Osteoblast (primary cell): ENCODE measurements at places on chromosomes 6 and 20. TPM values are rescaled to one million over a fixed set of nuclear protein-coding genes. Genes with fewer than 3 reads are reported as not detected.

The ARMH2 gene
- not detected in 2 replicates for total RNA-seq

The EGFL8 gene
- total RNA-seq, result 0.29 and 0.36 TPM in 2 replicates

The LRRN4 gene
- not detected in 2 replicates for total RNA-seq

The TGM2 gene
- 78.2 and 137 TPM in 2 replicates for total RNA-seq

The GRM1 gene
- under 0.01 TPM in 2 replicates for total RNA-seq

The SPATS1 gene
- total RNA-seq, result not detected in 2 replicates

The SLC16A10 gene
- under 0.01 TPM in 1 of 2 replicates, not detected in the other for total RNA-seq

The OVOL2 gene
- total RNA-seq, result not detected in 2 replicates

The SNAI1 gene
- 1.8 and 2.1 TPM in 2 replicates for total RNA-seq

The LAMA2 gene
- total RNA-seq, result 3.5 and 9.4 TPM in 2 replicates

The OPRL1 gene
- 0.59 and 0.72 TPM in 2 replicates for total RNA-seq

The PRRC2A gene
- total RNA-seq, result 49.2 and 52.2 TPM in 2 replicates

- no peak for DNase-seq
Observed at GRCh38 chr6:72977114-72977513, 248.2 kb downstream of the KHDC1L start.

GRCh38 chr20:16408981-16409380 lies 164.3 kb downstream of the KIF16B start:
- DNase-seq, result no peak

- no peak for DNase-seq
Observed at GRCh38 chr20:53668992-53669391, 75.4 kb upstream of the ZNF217 start.

- peak; percentile 85 for DNase-seq
Observed at GRCh38 chr6:170151321-170151771, 139.5 kb downstream of the DLL1 start.

DNA sequence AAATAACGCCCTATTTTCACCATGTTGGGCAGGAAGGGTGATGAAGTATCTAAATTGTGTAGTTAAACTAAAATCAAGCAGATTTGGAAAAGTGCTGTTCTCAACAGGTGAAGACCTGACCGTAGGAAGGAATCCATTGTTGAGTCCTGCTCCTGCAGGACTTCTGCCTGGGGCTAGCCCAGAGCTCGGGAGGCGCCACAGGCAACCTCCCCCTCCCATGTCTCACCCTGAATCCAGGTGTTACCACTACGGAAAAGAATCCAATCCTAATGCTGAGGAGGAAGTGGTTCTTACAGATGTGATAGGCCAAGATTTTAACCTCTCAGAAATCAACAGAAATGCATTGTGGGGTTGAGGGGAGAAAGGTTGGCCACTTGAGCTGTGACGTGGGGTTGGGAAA lies 30.2 kb downstream of the RAB22A start:
- no peak for DNase-seq

DNA sequence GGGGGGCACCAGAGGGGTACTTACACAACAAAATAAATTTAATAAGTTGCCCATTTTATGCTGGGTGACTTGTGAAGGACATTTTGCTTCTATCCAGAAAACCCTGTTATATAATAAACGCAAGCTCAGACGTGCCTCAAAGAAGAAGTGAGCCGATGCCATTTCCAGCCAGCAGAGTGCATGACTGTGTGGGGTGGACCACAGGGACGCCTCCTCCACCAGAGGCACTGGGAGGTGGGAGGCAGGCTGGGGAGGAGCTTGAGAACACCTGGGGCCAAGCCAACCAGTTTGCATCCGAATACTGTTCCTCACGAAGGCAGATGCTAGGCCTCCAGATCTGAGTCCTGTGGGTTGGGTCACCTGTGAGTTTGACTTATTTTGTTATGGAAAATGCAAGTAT lies 363.8 kb downstream of the RNGTT start:
- DNase-seq, result no peak

- no peak for DNase-seq
Observed at GRCh38 chr6:155185544-155185943, 78.3 kb upstream of the CLDN20 start.

- no peak for DNase-seq
Observed at GRCh38 chr6:3245216-3245615, 13.5 kb upstream of the PSMG4 start.

GRCh38 chr6:8743170-8743745 lies 307.9 kb upstream of the SLC35B3 start:
- DNase-seq, result no peak

DNA sequence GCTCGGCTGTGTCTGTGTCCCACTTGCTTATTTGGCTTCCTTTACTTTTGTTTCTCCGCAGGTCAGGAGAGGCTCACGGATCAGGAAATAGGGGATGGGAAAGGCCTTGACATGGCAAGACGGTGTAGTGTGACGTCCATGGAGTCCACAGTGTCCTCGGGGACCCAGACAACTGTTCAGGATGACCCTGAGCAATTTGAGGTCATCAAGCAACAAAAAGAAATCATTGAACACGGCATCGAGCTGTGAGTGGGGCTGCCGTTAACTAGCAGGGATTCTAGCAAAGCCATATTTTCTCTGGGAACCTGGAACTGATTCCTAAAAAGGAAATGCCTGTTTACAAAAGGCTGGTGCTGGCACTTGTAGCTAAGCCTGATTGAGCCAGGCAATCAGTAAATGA lies 54.4 kb downstream of the ARFGEF2 start:
- DNase-seq, result no peak

DNA sequence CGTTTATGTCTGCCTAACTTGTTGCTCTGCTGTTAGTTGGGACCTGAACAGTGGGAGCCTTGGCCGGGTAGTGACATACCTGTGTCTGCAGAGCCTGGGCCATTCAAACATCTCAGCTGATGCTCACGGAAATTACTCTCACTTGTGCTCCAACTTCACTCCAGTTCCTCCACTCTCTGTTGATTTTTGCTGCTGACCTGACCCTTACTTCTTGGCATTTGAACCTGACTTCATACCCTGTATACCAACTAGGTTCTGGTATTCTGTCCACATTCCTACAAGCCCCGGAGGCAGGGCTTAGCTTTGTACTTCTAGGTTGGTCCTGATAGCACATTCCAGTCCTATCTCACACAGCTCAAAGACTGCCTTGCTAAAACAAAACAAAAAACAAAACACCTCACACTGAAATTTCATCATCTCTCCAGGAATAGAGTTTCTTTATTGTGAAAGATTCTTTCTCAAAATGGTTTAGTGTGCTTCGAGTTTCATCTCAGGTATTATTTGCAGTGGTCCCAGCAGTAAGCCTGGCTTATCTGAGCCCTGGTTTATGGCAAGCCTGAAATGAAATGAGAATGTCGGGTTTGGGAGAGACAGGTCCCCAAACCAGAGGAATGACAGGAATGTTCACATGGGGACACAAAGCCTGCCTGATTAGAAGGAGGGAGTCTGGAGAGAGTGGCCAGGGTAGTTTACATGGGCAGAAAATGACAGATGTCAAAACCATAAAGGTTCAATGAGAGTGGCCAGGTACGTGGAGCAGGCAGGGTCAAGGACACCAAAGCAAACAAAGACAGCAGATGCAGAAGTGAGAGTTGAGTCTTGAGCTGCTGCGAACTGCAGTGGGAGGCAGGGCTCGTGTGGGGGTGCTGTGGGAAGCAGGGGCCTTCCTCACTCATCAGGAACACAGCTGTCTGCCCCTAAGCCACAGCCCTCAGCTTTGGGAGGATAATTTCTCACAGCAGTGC lies 174.2 kb upstream of the HDAC2 start:
- DNase-seq, result no peak

DNA sequence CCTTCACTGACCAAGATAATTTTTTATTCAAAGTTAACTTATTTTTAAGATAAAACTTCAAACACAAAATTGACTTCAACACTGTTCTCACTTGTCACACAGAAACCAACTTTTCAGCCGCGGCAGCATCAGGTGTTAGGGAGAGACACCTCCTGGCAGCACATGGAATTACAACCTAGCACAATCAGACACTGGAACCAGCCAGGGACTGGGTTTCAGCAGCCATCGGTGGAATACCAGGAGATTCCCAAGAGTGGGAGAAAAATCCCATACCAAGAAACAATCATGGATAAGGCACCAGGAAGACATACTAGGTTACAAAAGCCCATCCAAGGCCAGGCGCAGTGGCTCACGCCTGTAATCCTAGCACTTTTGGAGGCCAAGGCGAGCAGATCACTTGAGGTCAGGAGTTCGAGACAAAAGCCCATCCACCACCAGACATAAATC lies 70.0 kb downstream of the SNX5 start:
- DNase-seq, result peak; percentile 89

GRCh38 chr20:18739751-18740166 lies 73.8 kb upstream of the SCP2D1 start:
- DNase-seq, result no peak

GRCh38 chr20:58577139-58577806 lies 62.1 kb upstream of the APCDD1L start:
- DNase-seq, result no peak

DNA sequence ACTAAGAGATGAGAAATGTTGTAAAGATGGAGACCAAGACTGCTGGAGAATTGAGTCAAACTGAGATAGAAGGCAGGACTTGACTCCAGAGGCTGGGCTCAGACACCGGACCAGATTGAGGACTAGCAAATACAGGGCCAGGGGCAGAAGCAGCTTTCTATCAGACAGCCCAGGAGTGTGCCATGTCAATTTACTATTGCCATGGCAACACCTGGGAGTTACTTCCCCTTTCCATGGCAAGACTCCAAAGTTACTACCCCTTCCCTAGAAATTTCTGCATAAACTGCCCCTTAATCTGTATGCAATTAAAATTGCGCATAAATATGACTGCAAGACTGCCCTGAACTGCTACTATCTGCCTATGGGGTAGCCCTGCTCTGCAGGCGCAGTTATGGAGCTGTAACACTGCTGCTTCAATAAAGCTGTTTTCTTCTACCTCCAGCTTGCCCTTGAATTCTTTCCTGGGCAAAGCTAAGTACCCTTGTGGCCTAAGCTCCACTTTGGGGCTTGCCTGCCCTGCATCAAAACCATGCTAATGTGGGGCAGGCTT lies 90.1 kb upstream of the EDN1 start:
- DNase-seq, result no peak

GRCh38 chr6:170290296-170291128 lies at the start of gene DLL1:
DLL1 (minus strand) TSS chr6:170291078; CDS start chr6:170290139, 939 bp downstream.
- DNase-seq, result peak; percentile 93

- no peak for DNase-seq
Observed at GRCh38 chr20:22515264-22515663, 69.1 kb downstream of the FOXA2 start.

DNA sequence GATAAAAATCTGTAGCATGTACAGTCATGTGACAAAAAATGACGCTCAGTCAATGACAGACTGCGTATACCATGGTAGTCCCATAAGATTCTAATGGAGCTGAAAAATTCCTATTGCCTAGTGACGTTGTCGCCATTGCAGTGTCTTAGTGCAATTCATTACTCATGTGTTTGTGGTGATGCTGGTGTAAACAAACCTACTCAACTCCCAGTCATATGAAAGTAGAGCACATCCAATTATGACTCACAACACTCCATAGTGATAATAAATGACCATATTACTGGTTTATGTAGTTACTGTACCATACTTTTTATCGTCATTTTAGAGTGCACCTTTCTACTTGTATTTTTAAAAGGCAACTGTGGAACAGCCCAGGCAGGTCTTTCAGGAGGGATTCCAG lies 45.0 kb downstream of the TFAP2A start:
- DNase-seq, result no peak

- DNase-seq, result no peak
Observed at GRCh38 chr6:167699141-167699931, 127.4 kb upstream of the AFDN start.
